M059J (cell line): ENCODE measurements at places on chromosomes 2 and 18.

GRCh38 chr2:216245391-216245975 lies 126.8 kb downstream of the MARCHF4 start:
- DNase-seq, result no peak

DNA sequence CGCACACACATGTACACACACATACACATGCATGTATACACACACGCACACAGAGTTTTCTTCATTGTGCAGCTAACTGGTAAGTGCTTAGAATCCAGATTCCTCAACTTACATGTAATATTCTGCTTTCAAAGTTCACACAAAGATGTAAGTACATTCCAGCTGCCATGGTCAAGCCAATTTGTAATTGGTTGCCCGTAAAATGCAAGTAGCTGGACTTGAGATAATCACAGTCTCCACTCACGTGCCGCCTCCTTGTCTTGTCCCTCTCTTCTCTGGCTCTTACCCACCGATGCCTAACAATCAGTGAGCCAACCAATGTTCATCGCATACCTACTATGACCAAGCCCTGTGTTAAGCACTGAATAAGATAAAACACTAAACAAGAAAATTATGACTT lies 77.8 kb downstream of the SOCS6 start:
- no peak for DNase-seq

GRCh38 chr2:202723746-202724145 lies 89.0 kb downstream of the FAM117B start:
- DNase-seq, result no peak

GRCh38 chr2:171319164-171319810 lies 114.5 kb downstream of the METTL8 start:
- DNase-seq, result peak; percentile 14

DNA sequence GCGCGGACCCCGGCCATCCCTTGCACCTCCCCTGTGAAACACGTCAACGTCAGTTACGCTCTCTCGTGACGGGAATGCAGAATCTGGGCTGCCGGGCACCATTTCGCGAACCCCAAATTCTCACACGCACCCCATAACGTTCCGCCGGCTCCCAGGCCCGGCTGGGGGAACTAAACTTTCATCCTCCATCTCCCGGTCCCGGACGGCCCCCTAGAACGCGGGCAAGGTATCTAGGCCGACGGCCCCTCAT lies 544 bp downstream of the DNAJC27 start:
- DNase-seq, result no peak

GRCh38 chr18:26460449-26461091 lies 87.8 kb downstream of the KCTD1 start:
- no peak for DNase-seq

- peak; percentile 13 for DNase-seq
Measured at GRCh38 chr2:20622731-20623130, 28.2 kb downstream of the HS1BP3 start.

DNA sequence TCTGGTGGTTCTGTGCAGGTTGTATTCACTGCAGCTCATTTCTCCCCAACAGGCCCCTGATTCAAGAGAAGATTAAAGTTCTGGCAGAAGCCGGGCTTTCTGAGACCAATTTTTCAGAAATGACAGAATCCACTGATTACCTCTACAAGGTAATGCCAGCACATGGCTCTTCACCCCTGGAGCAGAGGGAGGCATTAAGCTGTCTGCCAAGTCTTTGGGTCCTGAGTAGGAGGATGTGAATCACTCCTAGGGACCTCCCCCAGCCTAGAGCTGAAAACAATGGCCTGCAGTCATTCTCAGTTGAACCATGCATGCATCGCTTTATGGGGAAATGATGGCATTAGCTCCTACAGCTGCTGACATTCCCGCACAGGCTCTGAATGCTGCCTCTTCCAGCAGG lies 20.5 kb upstream of the RPL37A start:
- peak; percentile 90 for DNase-seq

DNA sequence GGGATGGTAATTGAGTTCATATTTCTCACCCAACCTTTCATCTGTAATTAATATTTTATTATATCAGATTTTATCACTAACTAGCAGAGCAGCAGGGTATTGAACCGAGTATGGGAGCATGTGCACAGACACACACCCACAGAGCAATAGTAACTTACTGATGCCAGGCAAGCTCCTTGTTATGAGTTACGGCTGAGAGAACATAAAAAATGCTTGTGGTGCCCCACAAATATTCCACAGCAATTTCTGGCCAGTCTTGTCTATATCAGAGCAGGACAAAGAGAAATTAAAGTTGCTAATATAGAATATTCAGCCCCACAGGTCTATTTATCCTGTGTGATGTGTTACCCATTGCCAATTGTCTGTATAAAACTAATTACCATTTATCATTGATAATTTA lies 501.8 kb upstream of the RAB12 start:
- peak; percentile 69 for DNase-seq

- DNase-seq, result peak; percentile 62
Measured at GRCh38 chr2:215531284-215531683, 95.4 kb upstream of the FN1 start.

DNA sequence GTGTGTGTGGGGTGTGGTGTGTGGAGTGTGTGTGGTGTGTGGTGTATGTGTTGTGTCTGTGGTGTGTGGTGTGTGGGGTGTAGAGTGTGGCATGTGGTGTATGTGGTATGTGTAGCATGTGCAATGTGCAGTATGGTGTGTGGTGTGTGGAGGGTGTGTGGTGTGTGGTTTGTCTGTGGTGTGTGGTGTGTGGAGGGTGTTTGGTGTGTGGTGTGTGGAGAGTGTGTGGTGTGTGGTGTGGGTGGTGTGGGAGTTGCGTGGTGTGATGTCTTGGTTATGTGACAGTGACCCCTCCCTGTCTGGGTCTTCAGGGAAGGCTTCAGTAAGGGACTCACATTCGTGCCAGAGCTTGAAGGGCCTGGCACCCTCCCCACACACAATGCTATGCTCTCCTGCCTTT lies 718.2 kb upstream of the SOX11 start:
- DNase-seq, result no peak

- DNase-seq, result no peak
Measured at GRCh38 chr2:73282924-73283544, 1.2 kb downstream of the FBXO41 start.

DNA sequence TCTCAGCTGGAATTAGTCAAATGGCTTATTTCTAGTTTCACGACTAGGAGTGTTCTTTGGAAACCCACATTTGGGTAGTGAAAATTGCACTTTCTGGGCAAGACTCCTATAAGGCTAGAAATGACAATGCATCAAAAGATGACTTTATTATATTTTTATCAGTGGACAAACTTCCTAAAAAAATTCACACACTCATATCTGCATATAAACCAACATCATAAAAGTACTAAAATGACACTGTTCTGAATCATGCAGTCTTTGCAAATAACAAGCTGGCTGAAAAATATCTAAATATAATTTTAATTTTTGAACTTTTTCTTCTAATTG lies 17.6 kb downstream of the MXD1 start:
- DNase-seq, result no peak

GRCh38 chr2:162113776-162114168 lies 38.3 kb downstream of the GCG start:
- DNase-seq, result peak; percentile 80

GRCh38 chr2:53694096-53694771 lies 73.4 kb upstream of the CHAC2 start:
- no peak for DNase-seq

GRCh38 chr2:73749314-73749713 lies 12.2 kb upstream of the TPRKB start:
- no peak for DNase-seq

DNA sequence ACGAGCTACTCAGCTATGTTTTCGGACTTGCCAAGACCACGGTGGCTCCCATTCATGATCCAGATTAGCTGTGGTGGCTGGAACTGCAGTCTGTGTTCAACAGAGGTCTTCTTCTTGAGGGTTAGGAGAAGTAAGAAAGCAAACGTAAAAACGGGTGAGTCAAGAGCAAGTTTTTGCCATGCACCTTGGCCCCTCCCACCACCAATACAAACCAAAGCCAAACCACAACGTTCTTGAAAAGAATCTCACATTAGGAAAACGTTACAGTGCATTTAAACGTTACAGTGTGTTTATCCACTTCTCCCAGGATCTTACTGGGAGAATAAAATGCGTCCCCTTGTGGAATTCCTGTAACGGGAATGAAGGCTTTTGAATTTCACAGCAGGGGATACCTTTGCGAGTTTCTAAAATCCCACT lies 725 bp downstream of the FBXO48 start:
- DNase-seq, result peak; percentile 81

DNA sequence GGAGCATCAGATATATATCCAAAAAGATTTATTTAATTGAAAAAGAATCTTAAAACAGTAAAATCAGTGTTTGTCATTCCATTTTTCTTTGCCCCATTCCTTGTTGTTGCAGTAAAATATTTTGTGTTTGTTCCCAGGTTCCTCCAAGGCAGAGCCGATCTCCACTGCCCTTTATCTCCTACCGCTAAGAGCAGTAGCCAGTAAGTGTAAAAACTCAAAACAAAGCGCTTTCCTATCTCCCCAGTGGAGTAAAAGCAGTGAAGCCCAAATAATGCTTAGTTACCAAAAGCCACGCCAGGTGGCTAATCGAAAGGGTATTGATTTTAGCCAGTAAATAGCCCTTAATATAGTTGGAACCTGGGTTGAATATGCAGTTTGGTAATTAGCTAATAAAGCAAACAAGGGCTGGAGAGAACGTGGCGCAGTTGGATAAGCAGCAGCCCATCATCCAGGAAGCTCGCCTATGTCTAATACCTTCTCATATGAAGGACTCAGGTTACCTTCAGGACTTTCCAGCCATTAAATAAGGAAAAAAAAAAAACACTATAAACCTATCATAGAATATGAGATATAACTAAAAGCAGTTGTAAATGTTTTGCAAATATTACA lies 12.4 kb upstream of the GPD2 start:
- no peak for DNase-seq

DNA sequence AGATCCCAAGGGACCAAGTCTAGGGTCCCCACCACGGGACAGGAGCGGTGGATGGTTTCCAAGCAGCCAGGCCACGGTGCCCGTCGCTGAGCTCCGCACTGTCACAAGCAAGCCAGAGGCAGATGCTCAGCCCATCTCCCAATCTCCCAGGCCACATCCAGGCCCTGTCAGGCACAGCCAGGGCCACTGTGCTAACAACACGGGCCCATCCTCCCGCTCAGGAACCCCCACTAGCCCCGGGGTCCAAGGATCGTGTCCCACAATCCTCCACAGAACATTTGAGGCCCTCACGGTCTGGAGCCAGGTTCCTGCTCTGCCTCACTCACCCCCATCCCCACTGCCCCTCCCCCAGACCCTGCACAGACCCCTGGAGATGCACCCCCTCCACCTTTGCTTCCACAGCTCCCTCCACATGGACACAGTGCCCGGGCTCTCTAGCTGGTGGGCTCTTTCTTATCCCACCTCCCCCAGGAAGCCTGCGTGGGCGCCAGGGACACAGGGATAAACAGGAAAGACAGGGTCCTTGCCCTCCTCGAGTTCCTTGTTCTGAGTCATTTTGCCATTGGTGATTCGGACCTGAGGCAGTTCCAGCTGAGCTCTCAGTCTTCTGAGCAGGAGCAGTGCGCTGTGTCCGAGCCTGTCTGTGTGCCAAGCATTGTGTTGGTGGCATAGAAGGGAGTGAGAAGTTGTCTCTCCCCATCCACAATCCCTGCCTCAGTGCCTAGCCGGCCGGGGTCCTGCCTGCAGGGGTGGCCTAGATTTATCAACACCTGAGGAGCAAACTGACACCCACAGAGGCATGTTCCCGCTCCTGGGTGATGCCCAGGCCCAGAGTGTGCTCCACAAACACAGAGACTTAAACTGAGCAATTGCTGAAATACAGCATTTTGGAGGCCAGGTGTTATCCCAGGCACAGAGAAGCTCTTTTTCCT lies 7.0 kb downstream of the CROCC2 start:
- DNase-seq, result peak; percentile 35

- peak; percentile 85 for DNase-seq
Measured at GRCh38 chr2:127410871-127411652, 7.2 kb upstream of the PROC start.

DNA sequence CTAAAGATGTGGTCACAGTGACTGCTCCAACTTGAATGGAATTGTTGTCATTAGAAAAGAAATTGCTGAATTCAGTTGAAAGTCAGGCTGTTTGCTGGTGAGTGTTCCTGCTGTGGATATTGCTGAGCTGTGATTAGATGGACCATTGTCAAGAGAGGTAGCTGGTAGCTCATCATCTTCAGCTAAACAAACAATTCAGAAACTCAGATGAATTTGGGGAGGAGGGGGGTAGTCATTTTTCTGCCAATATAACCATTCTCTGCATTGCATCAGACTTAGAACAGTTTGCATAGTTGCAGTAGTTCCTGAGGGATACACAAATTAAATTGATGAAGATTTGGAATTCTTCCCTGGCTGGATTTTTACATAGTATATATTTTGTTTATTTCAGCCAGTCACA lies 108.3 kb downstream of the MTCL1 start:
- peak; percentile 17 for DNase-seq

GRCh38 chr18:64248836-64249235 lies 99.9 kb upstream of the LINC00305 start:
- no peak for DNase-seq

GRCh38 chr2:106306387-106306786 lies 112.3 kb upstream of the UXS1 start:
- DNase-seq, result no peak

DNA sequence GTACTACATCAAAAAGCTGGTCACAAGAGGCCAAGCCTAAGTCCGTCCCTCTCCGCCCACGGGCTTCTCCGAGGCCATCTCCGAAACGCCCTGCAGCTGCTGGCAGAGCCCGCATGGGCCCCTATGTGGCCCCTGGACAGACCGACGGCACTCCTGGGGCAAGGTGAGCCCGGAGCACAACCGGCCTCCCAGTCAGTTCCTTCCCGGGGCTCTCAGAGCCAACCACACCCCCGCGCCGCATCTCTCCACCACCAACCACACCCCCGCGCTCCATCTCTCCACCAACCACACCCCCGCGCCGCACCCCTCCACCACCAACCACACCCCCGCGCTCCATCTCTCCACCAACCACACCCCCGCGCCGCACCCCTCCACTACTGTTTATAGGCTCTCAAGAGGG lies 93.5 kb downstream of the ZNF516 start:
- no peak for DNase-seq

DNA sequence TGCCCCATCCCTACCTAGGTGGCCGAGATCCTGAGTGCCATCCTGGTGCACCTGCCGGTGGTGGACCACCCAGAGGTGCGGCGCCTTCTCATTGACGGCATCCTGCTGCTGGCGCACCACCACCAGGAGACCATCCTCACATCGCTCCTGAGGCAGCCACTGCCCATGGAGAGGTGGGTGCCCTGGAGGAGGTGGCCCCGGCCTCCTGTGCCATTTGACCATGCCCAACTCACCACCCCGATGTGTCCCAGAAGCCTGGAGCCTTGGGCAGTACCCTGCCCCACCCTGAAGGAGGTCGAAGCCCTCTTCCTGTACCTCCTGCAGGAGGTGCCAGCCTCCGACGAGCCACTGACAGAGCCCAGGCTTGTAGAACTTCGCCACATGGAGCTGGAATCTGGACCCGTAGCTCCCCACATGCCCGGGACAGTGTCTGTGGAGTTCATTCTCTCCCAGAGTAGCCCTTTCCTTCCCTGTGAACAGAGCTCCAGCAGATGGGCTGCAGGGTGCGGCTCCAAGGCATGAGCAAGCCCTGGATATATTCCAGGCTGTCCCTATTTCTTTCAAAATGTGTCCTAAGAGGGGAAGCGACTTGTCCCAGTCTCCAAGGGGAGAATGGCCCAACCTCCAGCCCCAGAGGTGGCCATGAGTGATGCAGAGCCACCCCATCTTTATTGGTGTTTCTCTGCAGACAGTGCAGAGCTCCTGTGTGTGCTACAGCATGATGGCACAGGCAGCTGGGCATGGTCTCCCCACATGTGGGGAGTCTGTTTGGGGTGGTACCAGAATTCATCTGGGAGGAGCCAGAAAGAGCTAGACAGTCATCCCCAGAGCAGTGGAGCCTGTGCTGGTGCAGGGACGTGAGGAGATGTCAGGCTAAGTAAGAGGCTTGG lies 34.2 kb downstream of the HJURP start:
- no peak for DNase-seq

- peak; percentile 68 for DNase-seq
Measured at GRCh38 chr2:228102949-228103348, 78.5 kb downstream of the SPHKAP start.
